ENCODE measurements at places on chromosomes 7 and 10. TPM values are rescaled to one million over a fixed set of nuclear protein-coding genes. Genes with fewer than 3 reads are reported as not detected.

DNA sequence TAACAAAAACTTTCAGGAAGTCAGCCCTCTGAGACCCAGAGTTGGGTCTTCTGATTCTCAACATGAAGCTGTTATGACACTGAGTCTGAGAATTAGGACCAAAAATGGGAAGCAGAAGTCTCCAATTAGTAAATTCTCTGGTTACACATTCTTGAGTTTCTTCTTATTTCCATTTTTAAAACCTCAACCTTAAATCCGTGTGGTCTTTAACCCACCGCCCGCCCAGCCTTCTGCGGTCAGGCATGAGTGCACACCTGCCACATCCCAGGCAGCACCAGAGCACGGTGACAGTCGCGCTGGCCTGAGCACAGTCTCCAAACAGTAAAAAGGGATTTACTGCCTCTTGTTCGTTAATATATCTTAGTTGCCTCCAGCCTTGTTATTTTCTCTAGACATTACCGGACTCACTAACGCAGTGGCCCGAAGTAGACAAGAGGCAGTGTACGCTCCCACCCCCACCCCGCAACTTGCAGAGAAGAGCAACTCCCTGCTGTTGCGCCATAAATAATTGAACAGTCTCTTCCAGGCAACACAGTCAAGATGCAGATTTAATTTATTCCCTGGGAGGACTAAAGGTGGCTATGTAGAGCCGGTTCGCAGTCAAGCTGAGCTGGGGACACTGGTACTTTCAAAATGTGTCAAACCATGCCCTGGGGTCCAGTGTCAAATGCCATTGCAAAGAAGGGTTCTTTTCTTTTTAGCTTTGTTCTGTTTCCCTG is 147.0 kb upstream of the CELF2 start:
- DNase-seq = no peak

Gene HTR5A
- not detected for total RNA-seq

- DNase-seq = no peak
These were observed 658.2 kb downstream of the PARD3 start for GRCh38 chr10:34156781-34157425.

- DNase-seq = no peak
These were observed 98.3 kb upstream of the C7orf33 start for GRCh38 chr7:148492157-148492860.

Gene PAPSS2
- 209 TPM for total RNA-seq

- no peak for DNase-seq
These were observed 4.7 kb upstream of the ZNF775 start for GRCh38 chr7:150374472-150374871.

Gene OR2A42
- total RNA-seq = not detected

Gene WDFY4
- not detected for total RNA-seq

Gene PHF14
- total RNA-seq = 41.2 TPM

DNA sequence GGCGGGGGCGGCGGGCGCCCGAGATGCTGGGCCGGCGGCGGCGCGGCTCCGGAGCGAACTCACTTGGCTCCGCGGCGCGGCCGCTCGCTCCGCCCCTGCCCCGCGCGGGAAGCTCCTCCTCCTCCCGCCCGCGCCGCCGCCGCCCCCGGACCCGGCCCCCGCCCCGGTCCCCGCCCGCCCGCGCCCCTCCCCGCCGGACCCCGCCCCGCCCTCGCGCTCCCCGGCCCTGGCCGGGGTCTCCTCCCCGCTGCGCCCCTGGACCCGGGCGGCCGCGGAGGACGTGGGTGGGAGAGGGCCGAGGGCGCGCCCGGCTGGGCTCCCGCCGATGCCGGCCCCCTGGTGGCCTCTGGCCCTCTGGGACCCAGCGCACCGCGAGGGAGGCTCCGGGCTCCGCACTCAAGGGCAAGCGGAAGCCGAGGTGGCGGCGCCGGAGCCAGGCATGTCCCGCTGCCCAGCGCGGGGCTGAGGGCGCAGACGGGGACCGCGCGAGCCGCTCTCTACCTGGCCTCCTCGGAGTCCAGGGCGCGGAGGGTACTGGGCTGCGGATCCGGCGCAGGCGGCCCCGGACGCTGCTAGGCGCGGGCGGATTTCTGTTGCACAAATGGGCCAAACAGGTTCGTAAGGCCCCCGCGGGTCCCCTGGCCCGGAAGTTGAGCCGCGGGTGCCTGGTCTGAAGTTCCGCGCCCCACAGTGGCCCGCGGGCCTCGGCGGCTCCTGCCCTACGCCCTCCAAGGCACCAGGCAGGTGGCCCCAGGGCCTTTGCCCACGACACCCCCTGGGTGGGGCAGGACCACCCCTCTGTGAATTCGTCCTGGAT is at the start of gene TCERG1L:
Gene TCERG1L, minus strand, starts transcription at position 61 of the 817 bp plus-strand sequence. CDS start 86 bp downstream, outside the sequence.
- DNase-seq = peak; percentile 26

GRCh38 chr10:48242171-48242904 is 32.2 kb downstream of the FRMPD2 start:
- DNase-seq = no peak

DNA sequence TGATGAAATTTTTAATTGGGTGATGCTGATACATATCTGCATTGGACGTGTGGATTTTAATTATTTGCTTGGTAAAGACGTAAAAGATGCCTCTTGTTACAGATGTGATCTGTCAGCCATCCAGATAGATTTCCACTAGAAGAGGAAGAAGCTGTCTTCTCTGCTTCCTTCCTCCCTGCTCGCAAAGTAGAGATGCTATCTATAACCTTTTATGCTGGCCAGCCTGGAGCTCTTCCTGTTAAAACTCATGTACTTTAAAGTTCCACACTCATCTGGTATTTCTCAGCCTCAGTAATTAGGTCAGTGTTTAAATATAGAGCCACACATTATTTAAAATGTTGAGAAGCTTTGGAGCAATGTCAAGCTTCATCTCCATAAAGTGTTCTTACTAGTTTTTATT is 51.2 kb upstream of the TMEM229A start:
- DNase-seq = no peak

GRCh38 chr10:20162123-20162522 is 345.9 kb downstream of the PLXDC2 start:
- DNase-seq = no peak

- peak; percentile 20 for DNase-seq
These were observed at the start of gene ADCK2 for GRCh38 chr7:140672382-140673062. TSS of gene ADCK2 (plus strand) at chr7:140672945. CDS start at chr7:140673331, 386 bp downstream.

GRCh38 chr7:2710286-2710655 is 22.3 kb downstream of the AMZ1 start:
- no peak for DNase-seq

DNA sequence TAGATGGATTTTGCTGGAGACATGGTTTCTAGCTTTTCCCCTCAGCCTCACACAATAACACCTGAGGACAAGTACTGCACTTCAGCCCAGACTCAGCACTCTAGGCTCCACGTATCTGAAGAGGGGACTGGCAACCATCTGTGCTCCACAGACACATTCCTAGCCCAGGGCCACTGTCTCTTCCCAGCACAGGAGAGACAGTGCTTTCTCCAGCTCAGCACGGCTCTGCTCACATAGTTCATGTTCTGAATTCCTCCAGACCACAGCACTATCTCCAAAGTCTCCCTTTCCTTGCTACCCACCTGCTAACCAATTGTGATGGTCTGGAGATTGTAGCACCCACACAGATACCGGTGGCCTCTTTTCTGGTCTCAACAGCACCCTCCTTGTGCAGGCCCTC is 114.5 kb downstream of the HTR7 start:
- no peak for DNase-seq

GRCh38 chr7:103851357-103851756 is 138.1 kb downstream of the RELN start:
- peak; percentile 9 for DNase-seq

GRCh38 chr7:150727381-150727780 is 9.8 kb upstream of the GIMAP5 start:
- DNase-seq = no peak

DNA sequence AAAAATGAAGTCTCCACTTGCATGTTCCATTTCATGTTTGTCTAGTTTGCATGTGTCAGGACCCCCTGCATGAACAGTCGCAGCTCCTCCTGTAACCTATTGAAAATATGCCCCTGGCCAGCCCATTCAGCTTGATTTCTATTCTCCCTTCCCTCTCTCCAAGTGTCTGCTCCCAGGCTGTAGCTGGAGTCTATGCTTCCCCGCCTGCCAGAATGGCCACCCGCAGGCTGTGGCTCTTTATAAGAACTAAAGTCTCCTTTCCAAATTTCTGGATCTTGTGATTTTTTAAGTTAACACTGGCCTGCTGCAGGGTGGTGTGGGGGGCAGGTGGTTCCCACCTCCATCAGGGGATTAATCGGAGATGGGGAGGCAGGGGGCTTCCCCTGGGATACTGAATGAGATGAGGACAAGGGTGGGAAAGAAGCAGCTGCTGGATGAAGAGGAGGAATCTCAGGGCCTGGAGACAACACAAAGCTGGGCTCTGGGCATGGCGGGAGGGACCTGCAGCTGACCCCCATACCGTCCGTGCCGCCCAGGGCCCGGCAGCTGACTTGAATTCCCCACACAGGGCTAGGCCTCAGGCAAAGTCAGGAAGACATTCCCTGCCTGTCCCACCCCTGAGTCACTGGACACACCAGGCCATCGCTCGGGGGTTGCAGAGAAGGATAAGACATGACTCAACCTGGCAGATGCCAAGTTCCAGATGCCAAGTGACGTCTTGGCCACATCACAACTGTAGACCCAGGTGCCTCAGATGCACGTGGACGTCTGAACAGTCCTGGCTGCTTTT is 399.5 kb upstream of the FOXK1 start:
- DNase-seq = peak; percentile 3

Gene KAZALD1
- total RNA-seq = 36.1 TPM

Gene CFAP43
- total RNA-seq = 0.22 TPM

Gene PRR15
- not detected for total RNA-seq

Gene TAS2R3
- total RNA-seq = 0.78 TPM

Gene PKD1L1
- 0.05 TPM for total RNA-seq

- no peak for DNase-seq
These were observed 2.9 kb upstream of the ADCYAP1R1 start for GRCh38 chr7:31049005-31049765.

GRCh38 chr7:108825581-108825909 is 255.9 kb downstream of the DNAJB9 start:
- DNase-seq = no peak

DNA sequence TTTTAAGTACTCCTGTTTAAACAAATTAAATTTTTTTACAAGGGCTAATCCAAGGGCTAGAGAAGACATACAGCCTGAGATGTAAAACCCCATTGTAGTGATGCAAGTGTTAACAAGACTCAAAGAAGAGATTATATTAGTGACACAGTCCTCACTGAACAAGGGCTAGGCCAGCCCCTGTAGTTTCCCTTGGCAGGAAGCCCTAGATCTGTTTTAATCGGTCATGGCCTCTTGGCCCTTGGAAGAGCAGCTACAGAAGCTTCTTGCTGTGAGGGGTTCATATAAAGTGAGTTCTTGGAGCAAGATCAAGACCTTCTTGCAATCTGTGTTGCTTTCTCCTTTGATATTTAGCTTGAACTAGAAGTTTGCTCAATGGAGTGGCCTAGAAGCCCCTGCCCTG is 1339.4 kb downstream of the XPNPEP1 start:
- DNase-seq = no peak

Data from NCI-H460 (cell line).